Right kidney (tissue), 9 donors: ENCODE measurements at places on chromosomes 6 and 20.

GRCh38 chr6:122432816-122433215 is 33.4 kb downstream of the HSF2 start:
- DNase-seq, result no peak

GRCh38 chr6:149211046-149211571 is 106.4 kb upstream of the TAB2 start:
- no peak for DNase-seq

GRCh38 chr6:148578837-148579565 is 167.8 kb upstream of the UST start:
- DNase-seq, result no peak

DNA sequence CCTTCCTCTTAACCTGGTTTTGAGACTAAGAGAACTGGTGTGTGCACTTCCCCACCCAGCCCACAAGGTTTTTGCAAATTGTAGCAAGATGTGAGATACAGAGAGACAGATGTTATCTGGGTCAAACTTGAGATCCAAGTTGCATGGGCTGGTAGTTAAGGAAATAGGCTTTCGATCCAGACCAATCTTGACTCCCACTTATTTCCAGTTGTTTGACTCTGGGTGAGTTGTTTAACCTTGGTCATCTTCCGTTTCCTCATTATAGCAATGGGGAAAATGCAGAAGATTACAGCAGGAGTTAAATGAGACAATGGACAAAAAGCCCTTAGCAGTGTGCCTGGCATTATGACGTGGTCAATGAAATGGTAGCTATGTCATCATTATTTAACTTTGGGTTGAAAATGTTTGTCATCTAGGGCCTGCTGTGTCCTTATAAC is 1.7 kb downstream of the SNX21 start:
- DNase-seq, result no peak

- no peak for DNase-seq
These were observed 304.7 kb downstream of the TRDN start for GRCh38 chr6:123332070-123332469.

GRCh38 chr6:3011592-3011991 is 11.9 kb downstream of the NQO2 start:
- DNase-seq, result no peak

DNA sequence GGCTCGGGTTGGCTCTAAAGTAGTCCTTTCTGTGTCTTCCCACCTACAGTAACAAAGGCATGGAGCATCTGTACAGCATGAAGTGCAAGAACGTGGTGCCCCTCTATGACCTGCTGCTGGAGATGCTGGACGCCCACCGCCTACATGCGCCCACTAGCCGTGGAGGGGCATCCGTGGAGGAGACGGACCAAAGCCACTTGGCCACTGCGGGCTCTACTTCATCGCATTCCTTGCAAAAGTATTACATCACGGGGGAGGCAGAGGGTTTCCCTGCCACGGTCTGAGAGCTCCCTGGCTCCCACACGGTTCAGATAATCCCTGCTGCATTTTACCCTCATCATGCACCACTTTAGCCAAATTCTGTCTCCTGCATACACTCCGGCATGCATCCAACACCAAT is 291.2 kb downstream of the ESR1 start:
- no peak for DNase-seq

DNA sequence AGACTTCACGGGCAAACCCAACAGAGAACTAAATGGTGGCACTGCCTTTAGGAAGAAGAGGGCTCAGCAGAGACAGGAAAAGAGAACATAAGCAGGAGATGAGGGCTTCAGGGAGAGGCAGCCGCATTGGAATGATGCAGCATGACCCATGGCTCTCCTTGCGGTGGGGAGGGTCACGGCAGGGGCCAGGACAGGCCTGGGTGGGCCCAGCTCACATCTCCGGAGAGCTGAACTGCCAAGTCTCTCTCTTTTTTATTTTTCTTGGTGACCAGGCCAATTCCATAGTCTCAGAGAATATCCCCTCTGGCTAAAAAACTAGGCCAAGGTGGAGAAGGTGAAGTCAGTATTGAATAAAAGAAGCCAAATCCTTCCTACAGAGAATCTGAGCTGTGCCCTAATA is 77.5 kb upstream of the TRAF3IP2 start:
- DNase-seq, result no peak

DNA sequence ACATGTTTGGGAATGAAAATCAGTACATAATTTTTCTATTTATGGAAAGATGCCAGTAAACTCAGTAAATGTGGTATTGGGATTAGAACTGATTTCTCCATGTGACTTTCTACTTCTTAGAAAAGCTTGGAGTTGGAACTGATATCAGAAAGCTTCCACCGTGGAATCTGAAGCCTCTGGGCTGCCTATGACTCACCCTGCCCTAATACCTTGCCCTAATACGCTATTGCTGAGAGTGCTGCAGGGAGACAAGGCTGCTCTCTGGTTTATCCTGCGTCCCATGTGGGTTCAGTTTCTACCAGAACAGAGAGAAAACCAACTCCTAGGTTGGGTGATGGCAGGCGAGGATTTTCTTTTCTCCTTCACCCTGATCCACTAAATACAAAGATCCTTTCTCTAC is 3.3 kb upstream of the STMND1 start:
- no peak for DNase-seq

DNA sequence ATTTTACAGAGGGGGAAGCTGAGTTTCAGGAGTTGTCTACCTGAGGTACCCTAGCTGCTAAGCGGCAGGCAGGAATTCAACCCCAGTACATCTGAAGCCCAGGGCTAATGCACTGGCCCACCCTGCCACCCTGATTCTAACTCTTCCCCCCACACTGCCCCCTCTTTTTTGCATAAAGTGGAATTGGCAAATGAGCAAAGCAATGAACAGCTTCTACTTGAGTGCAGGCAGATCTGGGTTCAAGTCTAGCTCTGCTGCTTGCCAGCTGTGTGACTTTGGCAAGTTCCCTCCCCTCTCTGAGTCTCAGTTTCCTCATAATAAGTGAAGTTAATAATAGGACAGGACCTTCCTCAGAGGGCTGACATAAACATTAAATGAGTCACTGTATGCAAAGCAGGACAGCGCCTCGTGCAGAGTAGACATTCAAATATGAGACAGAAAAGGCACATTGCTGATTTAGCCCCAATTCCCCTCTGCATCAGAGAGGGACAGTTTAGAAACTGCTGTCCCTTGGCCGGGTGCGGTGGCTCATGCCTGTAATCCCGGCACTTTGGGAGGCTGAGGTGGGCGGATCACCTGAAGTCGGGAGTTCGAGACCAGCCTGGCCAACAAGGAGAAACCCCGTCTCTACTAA is 4.7 kb downstream of the ADA start:
- DNase-seq, result no peak

- peak; percentile 52 for DNase-seq
These were observed 874 bp downstream of the ZBTB46 start for GRCh38 chr20:63829945-63830835.

GRCh38 chr6:117956386-117956785 is 49.3 kb downstream of the SLC35F1 start:
- no peak for DNase-seq

DNA sequence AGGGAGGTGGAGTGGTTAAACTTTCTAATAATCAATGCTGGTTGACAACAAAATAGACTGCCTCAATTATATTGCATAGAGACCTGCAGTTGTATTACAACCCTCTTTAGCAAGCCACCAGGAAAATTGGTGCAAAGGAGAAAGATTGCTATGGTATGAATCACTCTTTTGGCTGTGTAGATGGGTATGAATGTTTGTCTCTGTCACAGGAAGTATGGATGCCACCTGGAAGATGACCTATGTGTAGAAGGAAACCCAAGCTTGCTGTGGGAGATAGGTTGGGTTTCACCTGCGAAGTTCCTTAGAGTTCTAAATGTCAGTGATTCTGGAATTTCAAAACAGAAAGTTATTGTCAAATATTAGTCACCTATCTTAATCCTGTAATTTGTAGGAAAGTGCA is 134.6 kb downstream of the SOBP start:
- no peak for DNase-seq

- DNase-seq, result no peak
These were observed 94.0 kb downstream of the CD83 start for GRCh38 chr6:14211562-14211942.

DNA sequence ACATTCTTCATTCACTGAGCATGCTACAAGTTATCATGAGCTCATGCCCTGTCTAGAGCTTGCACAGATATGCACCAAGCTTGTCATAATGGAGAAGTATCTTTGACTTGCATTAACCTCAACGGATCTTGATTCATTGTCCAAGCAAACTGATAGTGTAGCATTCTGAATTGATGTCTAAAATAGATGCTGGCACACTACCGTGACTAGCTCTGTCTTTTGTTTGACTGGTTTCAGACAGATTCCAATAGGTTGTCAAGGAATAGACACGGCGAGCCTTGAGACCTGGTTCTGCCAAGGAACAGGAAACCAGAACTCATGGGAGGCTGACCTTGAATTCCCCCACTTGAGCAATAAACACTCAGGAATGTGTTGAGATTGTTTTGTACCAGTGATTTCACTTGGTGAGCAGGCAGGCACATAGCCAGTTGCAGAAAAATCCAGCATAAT is 1153.1 kb upstream of the GJE1 start:
- no peak for DNase-seq
